Hematopoietic multipotent progenitor cell treated with erythropoietin and hydrocortisone succinate and interleukin-3 and kit ligand, for 17 days (in vitro differentiated cells): ENCODE measurements at places on chromosomes 5 and 9.

- no peak for DNase-seq
Measured at GRCh38 chr9:5947912-5948311, 57.2 kb downstream of the MLANA start.

DNA sequence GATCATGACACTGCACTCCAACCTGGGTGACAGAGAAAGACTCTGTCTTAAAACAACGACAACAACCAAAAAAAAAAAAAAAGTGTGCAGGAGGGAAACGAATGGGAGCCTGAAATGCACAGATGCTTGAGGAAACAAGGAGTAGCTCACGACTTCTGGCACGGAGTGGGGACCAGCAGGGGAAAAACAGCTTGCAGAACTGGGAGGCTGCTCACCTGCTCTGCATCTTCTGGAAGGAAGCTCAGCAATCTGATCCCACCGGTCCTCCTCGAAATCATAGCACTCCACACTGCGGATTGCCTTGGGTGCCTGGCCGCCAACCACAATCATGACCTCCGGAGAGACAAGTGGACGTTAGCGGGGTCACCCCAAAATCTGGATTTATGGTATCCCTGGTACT lies 96.2 kb downstream of the KLHL3 start:
- DNase-seq = no peak

- DNase-seq = no peak
Measured at GRCh38 chr5:171031977-171032376, 170.2 kb downstream of the RANBP17 start.

DNA sequence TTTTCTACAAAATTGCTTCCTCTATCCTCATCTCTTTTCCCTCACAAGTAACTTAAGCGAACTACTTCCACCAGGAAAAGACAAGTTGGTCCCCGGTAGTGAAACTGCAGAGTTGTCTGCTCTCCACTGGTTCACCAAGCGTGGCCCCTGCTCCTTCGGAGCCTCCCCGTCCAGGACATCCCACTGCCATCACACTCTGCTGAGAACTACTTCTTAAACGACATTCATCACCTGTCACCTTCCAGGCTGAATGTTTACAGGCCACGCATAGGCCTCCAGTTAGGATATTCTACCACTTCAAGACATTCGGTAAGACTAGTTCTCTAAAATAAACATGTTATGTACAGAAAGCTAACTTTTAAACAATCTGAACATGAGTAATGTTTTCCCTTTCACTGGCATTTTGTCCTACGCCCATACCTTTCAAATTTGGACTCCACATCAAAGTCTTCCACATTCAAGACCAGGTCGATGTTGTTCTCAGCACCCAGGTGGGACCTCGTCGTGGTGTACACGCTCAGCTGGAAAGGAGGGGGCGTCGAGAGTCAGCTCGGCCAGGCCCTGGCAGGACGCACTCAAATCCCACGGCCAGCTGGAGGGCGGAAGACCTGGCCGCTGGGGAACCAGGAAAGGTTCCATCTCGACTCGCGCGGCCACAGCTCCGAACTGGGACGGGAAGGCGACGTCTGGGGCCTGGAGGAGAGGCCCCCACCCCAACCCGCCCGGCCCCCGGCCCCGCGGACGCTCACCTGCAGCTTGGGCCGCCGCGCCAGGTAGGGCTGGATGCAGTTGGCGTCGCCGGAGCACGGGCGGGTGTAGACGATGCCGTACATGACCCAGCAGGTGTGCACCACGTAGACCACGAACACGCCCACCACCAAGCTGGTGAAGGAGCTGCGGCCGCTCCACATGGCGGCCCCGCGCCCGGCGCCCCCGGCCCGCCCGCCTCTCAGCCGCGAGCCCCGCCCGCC lies 683 bp downstream of the CLPTM1L start:
- DNase-seq = peak; percentile 12

GRCh38 chr9:3528451-3528850 lies 2.6 kb upstream of the RFX3 start:
- DNase-seq = peak; percentile 71

DNA sequence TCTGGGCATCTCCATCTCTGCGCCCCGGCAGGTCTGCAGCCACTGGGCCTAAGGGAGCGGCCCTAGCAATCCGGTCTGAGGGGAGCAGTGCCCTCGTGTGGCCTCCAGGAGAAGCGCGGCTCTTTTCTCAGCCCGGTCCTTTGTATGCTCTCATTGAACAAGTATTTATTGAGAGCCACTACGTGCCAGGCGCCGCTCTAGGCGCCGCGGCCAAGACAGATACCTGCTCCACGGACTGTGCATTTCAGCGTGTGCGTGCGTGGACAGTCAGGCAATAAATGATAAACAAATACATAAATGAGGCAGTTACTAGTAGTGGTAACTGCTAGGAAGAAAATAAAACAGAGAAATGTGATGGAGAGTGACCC lies 2.3 kb upstream of the SLC4A9 start:
- DNase-seq = peak; percentile 68

DNA sequence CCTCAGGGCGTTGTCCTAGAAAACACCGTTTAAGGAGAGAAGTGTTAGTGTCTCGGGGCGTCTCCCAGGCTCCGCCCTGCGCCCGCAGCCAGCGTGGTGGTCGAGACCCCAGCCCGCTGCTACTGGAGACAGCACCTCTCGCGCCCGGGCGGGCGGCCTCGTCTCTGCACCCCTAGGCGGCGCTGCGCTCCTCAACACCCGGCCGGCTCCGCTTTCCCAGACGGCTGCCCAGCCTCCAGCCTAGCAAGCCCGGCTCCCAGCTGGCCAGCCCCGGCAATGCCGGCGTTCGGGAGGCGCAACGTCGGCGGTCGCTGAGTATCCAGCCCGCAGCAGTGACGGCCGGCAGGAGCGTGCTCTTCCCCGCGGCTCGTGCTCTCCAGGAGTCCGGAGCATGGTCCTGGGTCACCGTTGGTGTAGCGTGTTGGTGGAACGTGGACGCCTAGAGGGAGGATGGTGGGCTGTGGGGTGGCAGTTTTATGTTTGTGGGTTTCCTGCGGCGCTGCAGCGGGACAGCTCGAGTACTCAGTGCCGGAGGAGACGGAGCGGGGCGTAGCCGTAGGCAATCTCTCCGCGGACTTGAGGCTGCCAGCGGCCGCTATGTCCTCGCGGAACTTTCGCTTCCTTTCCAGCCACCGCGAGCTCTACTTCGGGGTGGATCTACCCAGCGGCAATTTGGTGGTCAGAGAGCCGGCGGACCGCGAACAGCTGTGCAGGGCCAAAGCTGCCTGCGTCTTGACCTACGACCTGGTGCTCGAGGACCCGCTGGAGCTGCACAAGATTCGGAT lies 536 bp downstream of the PCDHAC1 start:
- DNase-seq = no peak

DNA sequence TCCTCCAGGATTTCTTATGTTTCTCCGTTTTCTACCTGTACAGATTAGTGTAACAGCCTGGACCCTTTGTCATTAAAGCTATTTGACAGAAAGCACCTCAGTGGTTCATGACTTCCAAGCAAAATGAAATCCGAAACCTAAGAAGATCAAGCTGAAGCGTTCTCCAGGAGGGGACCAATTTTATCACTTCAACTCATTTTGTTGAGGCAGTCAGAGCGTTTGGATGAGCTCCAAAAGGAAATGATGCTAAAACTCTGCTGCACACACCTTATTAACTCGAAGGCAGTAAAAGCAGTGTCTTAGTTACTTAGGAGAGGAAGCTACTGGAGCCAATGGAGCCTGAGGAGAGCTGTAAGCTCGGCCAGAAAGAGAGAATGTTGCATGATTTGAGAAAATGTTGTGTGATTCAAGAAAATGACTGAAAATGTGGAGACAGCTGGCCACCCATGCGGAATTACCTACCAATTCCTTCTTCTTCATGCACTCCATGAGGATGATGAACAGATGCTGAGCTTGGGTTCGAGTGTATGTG lies 346.7 kb upstream of the KLF9 start:
- no peak for DNase-seq

DNA sequence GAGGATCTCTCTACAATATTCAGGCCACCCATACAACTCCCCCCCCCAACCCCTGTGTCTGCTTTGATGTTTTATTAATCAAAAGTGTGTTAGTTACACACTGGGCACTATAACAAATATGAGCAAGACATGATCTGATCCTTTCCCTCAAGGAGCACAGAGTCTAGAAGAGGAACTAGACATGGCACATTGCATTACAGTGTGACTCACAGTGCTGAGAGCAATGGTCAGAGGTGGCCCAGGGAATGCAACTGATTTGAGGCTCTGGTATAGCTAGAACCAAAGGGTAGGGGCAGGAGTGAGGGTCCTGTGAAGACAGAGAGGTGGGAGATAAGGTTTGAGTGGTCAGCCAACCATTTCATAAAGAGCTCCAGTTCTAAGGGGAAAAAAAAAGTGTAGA lies 539.2 kb downstream of the ACTL7B start:
- DNase-seq = no peak

DNA sequence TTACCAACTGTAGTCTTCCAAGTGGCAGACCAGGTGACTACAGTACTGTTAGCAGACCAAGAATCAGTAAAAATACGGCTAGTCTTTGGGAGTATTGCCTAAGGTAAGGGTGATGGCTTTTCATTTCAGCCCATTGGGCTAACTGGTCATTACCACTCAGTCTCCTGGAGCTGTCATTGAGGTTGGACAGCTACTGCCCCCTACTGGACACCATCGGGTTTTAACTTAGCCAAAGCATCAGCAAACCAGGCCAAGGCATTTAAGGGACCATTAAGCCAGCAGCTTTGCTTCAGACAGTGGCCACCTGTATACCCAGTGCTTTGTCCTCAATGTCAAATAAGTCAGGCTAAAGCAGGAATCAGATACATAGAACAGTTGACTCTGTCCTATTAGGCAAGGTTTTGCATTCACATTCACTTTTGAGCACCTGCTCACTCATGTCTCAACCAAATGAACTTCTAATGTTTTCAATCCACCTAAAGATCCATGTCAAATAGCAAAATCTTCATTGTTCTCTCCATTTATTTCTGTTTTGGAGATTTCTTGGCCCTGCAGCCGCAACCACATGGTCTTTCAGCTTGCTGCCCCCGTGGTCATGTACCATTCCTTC lies 117.2 kb downstream of the INVS start:
- DNase-seq = peak; percentile 80

DNA sequence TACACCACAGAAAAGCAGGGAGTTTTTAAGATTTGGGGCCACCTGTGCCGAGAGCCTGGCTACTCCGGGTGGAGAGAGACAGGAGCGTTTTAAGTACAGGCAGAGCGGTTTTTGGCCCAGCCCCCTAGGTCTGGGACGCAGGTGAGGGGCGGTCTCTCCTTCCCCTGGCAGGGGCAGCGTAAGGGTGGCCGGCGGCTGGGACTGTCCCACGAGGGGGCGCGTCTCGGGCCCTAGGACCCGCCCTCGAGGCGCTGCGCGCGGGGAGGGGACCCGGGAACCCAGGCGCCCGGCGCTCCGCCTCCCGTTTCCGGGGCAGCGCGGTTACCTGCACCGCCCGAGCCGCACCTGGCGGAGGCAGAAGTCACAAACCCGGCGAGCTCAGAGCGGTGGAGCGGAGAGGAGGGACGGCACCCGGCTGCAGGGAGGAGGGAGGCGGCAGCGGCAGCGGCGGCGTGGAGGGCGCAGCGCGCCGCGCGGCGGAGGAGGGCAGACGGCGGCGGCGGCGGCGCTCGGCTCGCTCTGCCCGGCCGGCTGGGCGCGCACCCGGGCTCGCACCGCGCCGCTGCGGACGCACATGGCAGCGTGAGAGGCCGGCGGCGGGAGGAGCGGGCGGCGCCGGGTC lies at the start of gene WWC1:
Gene WWC1, plus strand, starts transcription at position 304 of the 622 bp plus-strand sequence. CDS start 508 bp downstream, outside the sequence.
- no peak for DNase-seq

DNA sequence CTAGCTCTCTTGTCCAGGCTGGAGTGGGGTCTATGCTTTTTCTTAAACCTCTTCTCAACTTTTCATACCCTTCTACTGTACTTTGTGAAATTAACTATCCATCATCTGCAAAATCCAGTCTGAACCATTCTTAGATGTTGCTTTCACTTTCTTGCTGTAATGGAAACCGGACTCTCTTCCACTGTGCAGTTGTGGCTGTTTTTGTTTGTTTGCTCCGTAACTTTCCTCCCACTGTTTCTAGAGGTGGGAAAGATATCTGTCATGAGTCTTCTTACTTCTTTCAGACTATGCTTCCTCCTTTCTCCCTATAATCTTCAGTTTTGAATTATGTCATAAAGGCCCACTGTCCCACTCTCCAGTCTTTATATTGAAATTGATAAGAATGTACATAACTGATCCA lies 6.5 kb downstream of the TNPO1 start:
- DNase-seq = no peak

DNA sequence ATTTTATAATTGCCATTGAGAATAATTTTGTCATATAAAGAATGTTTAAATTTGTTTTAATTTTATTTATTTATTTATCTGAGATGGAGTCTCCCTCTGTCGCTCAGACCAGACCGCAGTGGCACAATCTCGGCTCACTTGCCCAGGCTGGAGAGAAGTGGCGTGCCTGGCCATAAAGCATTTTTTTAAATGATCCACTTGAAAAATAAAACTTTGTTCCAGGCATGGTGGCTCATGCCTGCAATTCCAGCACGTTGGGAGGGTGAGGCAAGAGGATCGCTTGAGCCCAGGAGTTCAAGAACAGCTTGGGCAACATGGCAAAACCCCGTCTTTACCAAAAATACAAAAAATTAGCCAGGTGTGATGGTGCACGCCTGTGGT lies 2.1 kb upstream of the SIT1 start:
- no peak for DNase-seq

DNA sequence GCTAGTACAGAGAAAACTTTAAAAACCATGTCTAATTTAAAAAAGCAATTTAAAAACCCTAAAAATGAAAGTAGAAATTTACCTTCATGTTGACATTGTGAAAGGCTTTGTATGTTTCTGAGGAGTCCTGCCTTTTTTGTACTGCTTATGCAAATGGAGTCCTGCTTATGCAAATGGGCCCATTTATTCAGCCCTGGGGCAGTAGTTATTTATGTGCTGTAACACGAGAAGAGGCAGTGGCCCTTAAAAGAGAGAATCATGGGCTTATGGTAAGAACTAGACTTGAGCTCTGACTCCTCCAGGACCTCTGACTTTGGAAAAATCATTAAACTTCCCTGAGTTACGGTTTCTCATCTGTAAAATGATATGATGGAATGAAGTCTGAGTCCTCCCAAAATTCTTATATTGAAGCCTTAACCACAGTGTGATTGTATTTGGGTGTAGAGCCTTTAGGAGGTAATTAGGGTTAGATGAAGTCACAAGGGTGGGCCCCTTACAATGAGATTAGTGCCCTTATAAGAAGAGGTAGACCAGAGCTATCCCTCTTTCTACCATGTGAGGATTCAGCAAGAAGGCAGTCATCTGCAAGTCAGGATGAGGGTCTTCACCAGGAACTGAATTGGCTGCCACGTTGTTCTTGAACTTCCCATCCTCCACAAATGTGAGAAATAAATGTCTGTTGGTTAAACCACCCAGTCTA lies 447.8 kb upstream of the CD180 start:
- DNase-seq = no peak

DNA sequence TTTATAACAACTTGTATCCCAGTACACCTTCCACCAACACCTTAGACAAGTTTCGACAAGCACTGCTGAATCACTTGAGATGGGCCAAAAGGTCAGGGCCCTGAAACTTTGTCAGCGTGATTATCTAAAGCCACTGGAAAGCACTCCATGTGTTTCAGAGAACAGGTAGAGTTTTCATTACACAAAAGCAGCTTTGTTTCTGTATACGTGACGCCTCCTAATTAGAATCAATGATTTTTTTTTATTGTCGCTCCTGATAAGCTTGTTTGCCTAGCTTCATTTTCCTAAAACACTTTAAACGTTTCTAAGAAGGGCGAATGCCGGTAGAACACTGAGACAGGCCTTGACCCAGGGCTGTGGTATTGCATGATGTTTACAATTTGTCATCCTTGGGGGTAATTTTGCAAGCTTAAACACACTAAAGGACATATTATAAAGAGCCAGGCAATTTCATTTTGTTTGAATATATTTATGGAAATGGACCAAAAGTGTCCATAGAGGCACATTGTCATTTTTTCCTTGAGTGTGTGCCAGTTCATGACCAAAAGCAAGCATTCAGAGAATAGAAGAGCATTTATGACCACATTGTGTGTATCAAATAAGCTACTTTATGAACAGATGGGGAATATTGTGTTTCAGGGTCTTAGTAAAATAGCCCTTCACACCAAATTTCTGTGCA lies 193.6 kb downstream of the GLIS3 start:
- DNase-seq = no peak
